AG08396 (cell line): ENCODE measurements at places on chromosomes 3 and 15.

DNA sequence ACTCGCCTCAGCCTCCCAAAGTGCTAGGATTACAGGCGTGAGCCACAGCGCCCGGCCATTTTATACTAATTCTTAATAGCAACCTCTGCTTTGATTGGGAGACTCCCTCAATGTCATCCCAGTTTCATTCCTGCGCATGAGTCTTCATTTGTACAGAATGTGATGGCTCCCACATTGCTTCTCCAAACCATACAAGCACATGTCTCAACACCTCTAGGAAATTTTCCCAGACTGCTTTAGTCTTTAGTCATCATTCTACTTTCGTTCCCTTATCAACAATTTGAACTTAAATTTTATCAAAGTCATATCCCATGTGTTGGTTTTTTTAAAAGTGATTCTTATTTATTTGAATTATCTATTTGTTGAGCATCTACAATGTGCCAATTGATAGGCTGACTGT, 58.1 kb downstream of the SNX4 start:
- no peak for DNase-seq

- no peak for DNase-seq
These were observed 77.1 kb upstream of the ATP11B start for GRCh38 chr3:182716114-182716688.

GRCh38 chr15:68210409-68210756, 5.3 kb upstream of the CALML4 start:
- no peak for DNase-seq

DNA sequence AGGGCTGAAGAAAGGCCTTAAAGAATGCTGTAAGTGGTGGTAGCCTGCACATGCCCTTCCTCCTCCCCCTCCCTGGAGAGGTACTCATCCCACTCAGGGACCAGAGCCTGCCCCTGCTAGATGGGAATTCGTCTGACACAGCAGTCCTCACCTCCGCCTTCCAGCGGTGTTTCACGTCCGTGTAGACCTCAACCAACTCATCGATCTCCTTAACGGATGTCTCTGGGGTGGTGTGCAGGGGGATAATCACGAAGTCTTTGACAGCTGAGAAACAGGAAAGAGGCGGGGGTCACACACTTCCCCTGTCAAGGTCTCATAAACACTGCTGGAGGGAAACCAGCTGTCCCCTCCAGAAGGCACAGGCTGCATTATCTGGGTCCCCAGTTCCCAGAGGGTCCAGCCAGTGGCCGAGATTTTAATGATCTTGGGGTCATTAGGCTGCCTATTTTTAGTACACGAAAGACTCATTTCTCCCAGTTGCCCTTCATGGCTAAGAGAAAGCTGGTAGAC, 9.9 kb downstream of the DNASE1L3 start:
- no peak for DNase-seq

DNA sequence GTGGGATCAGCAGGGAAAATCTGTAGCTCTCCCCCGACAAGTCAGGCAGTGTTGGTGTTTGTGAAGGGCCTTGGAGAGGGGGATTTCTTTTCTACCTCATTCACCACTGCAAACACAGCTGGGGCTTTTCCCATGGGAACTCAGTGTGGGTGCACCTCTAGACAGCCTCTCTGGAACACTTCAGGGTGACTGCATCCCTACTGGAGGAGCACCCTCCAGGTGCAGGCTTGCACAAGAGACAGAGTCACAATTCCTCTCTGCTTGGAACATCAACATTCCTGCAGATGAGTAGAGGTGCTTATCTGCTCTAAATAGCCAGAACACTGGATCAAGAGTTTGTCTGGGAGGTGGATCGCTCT, 72.7 kb upstream of the AKAP13 start:
- no peak for DNase-seq

- DNase-seq: no peak
These were observed 154.9 kb downstream of the LEKR1 start for GRCh38 chr3:156981005-156981404.

DNA sequence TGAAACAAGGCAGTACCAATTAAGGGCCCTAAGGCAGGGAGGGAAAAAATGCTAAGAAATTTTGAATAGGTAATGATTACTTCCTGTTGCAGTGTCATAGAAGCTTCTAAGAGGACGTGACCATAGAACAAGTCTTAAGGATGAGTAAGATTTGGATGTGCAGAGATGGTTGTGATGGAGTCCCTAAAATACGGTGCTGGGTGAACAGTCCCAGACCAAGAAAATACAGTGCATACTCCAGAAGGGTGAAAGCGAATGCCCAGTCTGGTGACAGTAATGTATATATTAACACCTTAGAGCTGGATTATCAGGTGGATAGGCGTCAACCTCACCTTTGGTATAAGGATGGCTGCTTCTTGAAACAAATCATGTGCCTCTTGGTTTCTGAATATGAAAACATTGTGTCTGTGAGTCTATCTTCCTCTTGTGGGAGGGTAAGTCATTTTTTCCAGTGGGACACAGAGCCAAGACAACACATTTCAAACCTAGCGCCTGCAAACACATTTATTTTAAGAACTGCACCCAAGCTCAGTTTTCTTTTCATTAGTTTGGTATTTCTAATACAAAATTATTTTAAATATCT, 101.2 kb upstream of the TP63 start:
- no peak for DNase-seq

GRCh38 chr15:85595804-85596536, 198.8 kb downstream of the KLHL25 start:
- no peak for DNase-seq

GRCh38 chr15:36886191-36886590, 214.2 kb downstream of the MEIS2 start:
- no peak for DNase-seq

DNA sequence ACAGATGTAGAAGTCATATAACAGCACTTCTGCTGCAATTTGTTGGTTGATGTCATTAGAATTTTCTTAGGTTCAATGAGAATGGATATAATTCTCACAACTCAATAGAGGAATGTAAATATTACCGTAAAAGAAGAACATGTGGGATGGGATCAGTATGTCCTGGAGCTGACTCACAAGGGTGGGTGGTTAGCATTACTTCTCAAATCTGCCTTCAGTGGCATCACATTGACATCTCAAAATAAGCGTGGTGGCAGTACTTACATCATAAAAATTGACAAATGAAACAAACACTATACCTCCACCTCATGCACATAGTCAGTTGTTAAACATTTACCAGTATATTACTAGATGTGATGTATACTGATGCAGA, 1068.0 kb upstream of the CADM2 start:
- DNase-seq: peak; percentile 1
